ENCODE measurements at places on chromosomes 1 and 21.

GRCh38 chr21:25961042-25961441 lies 209.5 kb downstream of the APP start:
- DNase-seq = no peak

DNA sequence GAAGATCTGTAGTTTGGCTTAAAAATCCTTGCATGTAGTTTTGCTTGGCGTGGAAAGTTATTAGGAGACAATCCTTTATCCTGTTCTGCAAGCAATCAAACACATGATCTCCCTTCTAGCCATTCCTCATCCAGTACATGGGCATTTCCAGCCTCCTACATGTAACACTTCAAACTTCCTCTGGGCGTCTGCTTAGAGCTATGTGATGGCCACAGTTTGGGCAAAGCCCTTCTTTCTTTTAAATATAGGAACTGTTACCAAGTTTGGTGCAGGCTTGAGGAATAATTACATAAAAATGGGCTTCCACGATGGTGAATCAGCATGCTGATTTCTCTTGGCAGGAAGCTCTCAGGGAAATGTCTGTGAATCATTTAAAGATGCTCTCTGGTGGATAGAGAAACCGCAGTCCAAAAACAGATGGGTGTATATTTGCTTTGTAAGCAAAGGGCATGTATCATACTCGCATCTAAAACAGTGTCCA lies 176.9 kb upstream of the FMN2 start:
- no peak for DNase-seq

DNA sequence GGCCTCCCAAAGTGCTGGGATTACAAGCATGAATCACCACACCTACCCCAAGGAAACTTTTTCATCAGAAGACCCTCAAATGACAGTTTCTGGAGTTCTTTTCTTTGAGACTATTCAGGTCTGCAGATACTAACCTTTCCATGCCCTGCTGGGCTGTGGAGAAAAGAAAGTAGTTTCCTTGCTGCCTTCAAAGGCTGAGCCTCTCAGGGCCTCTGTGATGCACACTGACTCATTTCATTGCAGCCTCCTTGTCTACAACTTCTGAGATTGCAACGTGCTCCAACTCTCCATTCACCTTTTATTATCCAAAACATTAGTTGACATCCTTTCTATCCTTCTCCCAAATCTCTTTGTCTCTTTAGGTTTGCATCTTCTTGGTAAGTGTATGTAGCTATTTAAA lies 8.8 kb upstream of the SAMSN1 start:
- DNase-seq = no peak

DNA sequence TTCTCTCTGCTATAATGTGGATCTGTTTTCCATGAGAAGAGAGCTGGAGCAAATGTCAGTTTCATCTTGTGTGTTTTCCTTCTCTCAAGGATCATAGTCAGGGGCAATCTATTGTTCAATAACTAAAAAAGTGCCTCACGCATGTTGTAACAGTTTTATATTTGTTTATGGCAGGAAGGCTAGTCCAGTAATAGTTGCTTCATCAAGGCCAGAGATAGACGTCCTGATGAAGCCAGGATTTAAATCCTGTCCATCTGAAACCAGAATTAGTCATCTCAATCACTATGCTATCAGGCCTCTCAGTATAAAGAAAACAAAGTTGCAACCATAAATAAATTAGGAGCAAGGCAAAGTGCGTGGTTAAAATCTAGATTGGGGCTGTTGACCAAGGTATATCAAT lies 30.2 kb upstream of the DUSP10 start:
- no peak for DNase-seq

GRCh38 chr21:41399246-41399800 lies 26.7 kb upstream of the MX1 start:
- no peak for DNase-seq

DNA sequence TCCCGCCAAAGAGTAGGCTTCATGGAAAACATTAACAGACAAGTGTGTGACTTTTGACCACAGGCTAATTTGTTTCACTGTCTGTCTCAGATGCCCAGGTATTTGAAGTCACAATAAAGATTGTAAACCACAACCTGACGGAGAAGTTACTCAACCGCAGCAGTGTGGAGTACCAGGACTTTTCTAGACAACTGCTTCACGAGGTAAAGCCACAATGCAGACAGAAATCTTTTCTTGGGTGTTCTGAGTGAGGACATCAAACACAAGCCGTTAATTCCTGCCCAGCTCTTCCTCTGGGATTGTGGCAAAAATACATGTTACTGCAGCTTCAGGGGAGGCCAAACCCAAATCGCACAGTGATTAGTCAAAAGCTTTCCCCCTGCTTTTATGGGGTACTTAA lies 31.0 kb downstream of the UMODL1 start:
- no peak for DNase-seq

GRCh38 chr1:152519851-152520250 lies 5.6 kb downstream of the CRCT1 start:
- DNase-seq = no peak

Measured in stimulated activated CD8-positive, alpha-beta memory T cell treated with anti-CD3 and anti-CD28 coated beads, Interleukin-4, amount 100 ng/mL, for 4 hours (primary cell).